Bronchial epithelial cell (primary cell): ENCODE measurements at places on chromosomes 1 and 21.
A peak's percentile ranks its signal among the peaks of the same experiment; 100 is the strongest.

- no peak for DNase-seq
Observed at GRCh38 chr1:181023265-181024057, 791 bp upstream of the STX6 start.

- DNase-seq = no peak
Observed at GRCh38 chr1:150159550-150159949, 9.8 kb downstream of the PLEKHO1 start.

- peak; percentile 35 for DNase-seq
Observed at GRCh38 chr1:206863266-206863665, 2.2 kb upstream of the IL20 start.

GRCh38 chr1:240092301-240093119 lies 827 bp downstream of the FMN2 start:
- no peak for DNase-seq

- no peak for DNase-seq
Observed at GRCh38 chr21:14734833-14735232, 188.7 kb upstream of the SAMSN1 start.

DNA sequence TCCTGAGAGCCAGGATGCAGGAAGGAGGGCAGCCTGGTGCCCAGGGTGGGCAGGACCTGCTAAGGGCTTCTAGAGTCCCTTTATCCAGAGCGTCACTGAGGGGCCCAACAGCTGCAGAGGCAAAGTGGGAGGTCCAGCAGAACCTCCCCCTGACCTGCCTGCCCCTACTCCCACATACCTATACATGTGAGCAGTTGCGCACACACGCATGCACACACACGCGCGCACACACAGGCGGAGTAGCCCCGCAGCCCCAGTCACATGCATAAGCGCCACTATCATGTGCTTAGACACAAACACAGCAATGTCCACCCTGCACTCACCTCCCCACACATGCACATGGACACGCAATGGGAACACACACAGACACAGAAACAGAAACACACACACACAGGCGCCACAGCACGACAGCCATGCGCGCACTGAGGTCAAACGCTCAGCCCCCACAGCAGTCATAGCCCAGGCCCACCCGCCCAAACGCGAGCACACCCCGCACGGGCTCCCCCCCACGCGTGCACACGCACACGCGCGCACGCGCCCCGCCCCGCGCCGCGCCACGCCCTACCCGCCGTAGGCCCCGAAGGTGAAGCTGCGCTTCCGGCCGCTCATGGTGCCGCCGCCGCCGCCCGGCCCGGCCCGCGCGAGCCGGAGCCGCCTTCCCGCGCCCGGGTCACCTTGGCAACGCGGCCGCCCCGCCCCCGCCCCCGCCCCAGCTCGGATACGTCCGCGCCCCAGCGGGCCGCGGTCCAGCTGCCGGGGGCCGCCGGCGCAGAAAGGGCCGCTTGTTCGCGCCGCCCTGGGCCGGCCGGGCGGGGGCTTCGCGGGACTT lies 17.7 kb downstream of the RAP1GAP start:
- DNase-seq = no peak

DNA sequence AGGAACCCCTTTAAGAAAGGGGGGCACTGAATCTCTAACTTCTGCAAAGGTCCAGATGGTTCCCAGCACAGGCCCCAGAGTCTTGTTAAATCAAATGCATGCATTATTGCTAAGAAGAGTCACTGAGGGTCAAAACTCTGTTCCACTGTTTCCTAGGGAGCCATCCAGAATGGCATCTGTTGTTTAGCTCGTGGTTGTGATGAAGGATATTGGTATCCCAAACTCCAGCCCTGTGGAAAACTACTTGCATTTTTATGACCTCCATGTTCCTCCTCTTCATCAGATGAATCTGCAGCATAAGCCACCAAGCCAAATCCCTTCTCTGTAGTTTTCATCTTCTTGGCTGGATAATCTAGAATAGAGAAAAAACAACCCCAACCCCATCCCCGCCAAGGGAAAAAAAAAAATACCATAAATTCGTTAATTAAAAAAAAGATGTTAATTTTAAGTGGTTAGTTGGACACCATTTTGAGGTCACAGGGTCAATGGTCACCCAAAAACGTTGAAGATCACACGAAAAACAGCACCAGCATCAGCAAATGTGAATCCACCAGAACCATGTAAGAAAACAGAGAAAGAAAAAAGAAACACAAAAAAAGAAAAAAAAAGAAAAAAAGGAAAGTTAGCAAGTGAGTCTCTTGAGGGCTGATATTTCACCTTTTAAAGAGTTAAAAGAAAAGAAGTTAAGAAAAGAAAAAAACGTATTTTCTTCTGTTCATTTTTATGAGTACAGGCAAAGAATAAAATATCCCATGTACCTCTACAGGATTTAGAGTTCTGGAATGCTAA lies 3.0 kb upstream of the RIT1 start:
- no peak for DNase-seq

DNA sequence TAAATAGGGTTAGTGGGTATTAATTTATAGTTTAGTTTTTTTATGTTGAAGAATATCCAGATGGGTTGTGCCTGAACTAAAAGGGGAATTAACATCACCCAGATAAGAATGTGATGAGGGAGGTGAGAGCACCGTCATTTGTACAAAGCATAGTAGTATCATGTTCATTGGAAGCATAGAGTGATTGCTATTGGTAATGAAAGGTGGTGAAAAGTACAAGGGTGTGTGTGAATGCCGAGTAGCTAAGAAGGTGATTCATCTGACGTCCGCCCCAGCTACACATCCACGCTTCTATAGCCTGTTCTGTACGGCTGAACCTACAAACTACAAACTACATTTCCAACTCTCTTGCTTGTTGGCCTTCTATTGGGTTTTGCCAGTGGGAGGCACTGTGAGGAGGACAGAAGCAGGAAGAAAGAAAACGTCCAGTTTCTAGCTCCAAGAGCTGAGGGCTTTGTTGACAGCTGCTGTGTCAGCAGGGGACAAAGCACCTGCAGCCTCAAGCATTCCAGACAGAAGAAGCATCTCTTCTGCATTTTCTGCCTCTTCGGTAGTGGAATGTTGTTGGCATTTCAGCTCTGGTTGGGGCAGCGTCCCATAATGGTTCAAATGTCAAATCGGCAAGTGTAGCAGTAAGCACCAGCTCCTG lies 404.8 kb downstream of the KCTD3 start:
- no peak for DNase-seq

- DNase-seq = no peak
Observed at GRCh38 chr21:39911286-39912199, 44.3 kb downstream of the PCP4 start.

DNA sequence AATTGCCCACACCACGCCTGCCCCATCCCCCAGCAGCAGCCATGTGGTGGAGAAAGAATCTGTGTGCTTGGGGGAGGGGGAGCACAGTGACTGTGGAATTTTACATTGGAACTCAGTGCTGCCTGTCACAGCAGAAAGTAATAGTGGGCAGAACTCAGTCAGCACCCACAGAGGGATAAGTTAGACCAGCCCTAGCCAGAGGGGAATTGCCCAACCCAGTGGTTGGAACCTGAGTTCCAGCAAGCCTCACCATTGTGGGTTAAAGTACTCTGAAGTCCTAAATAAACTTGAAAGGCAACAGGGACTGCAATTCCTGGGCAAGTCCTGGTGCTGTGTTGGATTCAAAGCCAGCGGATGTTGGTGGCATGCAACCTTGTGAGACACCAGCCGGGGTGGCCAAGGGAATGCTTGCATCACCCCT lies 88.8 kb downstream of the MRPL39 start:
- DNase-seq = peak; percentile 21

DNA sequence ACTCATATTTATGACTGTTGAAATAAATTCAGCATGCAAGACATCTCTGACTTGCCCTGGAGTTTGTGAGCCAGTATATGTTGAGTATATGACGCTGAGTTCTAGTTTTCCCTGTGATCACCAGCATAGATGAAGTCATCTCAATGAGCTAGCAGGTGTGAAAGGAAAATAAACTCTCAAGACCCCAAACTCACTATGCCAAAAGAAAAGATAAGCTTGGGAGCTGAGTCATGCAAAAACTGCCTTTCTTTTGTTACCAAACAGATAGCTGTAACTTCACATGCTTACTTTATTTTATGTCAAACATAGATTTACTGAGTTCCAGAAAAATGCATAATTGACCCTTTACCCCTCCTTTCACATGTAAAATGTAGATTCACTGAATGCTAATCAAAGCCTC lies 52.9 kb downstream of the SERBP1 start:
- no peak for DNase-seq

GRCh38 chr1:234768569-234769283 lies 158.7 kb upstream of the IRF2BP2 start:
- no peak for DNase-seq

DNA sequence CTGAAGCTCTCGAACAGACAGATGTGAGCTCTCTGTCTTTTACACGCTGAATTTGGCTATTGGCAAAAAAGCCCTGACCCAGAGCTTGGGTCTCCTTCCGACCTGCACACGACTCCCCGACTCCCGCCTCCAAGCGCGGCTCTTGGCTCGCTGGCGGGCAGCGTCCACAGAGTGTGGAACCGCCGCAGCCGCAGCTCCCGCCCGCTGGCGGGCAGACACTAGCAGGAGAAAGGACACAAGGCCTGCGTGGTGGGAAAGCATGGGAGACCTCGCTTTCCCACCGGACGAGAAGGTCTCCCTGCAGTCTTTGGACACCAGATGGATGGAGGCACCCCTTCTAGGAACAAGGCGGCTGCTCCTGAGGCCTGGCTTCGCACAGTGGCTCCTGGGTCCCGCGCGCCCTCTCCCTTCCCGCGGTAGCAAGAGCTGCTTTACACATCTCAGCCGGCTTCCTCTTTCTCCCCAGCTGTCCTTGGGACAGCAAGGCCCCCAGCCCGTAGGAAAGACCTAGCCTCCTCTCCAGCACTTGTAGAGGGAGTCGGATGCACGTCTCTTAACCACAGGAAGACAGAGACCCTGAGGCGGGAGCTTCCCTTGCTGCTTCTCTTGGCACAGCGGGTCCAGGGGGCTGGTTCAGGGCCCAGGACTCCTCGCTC lies 92.1 kb downstream of the PRKAB2 start:
- no peak for DNase-seq

- DNase-seq = no peak
Observed at GRCh38 chr1:88680471-88680870, 3.6 kb upstream of the PKN2 start.

GRCh38 chr21:36175771-36176565 lies 19.3 kb downstream of the DOP1B start:
- no peak for DNase-seq

DNA sequence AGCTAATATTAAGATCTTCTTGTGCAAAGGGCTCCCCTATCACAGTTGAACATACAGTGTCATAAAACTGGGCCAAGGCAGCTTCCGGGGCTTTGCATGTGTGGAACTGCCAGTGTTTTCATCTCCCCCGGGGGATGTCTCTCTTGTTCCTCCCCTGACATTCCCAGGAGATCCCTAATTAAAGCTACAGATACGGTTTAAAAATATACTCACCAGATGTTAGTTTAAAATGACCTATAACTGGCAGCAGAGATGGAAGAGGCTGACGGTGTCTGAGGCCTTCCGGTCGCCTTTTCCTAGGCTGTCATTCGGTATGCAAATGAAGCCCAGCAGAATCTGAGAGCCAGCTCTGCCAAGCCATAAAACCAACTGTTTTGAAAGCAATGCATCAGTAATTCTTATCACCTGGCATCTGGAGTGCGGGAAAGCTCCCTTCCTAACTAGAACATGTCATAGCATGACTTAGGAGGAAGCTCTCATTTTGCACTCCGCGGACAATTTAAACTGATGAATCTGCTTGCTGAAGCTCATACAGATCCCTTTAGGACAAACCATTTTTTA lies 436.5 kb upstream of the VAMP3 start:
- DNase-seq = peak; percentile 92

- DNase-seq = no peak
Observed at GRCh38 chr1:95504321-95504720, 270.3 kb downstream of the RWDD3 start.

DNA sequence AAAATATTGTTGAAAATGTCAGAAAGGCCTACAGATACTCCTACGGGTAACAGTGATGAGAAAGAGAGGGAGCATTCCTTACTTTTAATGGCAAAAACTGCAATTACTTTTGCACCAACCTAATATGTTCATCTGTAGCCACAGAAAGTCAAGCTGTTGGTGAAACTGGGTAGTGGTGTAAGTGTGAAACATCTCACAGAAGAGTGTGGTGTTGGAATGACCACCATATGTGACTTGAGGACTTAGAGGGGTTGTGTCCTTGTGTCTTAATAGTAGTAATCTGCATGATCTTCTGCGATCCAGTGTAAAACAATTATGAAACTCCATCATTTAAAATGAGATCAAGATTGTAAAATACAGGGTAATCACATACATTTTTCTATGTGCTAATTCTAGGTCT lies 320.7 kb downstream of the ADGRL2 start:
- no peak for DNase-seq

DNA sequence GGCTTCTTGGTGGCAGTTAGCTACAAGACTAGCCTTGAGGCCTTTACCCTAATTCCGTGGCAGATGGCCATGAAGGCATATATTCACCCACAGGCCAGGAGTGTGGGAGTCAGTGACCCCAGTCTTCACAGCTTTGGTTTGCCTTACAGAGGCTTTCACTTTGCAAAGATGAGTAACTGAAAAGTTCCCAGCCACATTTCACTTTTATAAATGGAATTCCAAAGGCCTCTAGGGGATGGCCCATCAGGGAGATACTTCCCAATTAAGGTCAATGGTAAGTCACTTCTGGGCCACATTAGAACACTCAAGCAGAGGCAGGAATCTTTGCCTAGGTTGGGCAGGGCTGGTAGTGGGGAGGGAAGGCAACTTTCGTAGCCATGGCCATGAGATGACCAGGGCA lies 13.1 kb upstream of the HEYL start:
- no peak for DNase-seq

DNA sequence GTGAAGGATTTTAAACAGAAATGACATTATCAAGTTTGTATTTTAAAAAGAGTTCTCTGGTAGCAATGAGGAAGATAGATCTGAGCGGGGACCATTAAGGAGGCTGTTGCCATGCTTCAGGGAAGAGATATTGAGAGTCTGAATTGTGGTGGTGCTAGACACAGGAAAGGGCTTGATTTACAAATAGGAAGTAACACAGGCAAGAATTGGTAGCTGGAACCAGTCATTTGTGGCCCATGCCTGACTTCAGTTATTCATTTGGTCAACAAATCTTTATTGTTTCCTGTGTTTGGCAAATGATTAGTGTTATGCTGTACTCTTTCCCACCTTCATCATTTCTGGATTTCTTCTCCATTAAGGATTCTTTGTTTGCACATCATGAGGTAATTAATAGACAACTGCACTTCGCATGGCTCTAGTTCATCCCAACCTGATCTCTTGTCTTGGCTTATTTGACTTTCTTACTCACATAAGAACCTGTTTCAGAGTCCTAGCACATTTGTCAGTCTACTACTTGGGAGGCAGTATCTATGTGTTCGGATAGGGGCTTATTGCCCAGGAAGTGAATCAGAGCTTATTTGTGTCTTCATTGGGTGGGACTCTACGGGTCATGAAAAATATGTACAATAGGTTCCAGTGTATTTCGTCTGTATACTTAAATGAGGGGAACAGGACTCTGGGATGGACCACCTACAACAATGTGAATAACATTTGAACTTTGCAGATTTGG lies 32.3 kb downstream of the EEIG2 start:
- no peak for DNase-seq

DNA sequence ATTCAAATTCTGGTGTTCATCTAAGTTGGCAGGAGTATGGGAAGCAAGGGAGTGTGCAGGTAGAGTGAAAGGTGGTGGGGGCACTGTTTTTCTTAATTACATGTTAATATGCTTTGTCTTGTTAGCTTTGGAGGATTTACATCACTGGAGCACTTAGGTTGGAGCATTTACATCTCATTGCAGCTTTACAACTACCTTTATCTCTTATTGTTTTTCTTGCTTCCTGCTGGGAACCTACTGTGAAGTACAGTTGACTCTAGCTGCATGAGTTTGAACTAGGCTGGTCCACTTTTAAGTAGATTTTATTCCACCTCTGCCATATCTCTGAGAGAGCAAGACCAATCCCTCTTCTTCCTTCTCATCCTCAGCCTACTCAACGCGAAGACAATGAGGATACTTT lies 554.8 kb upstream of the B3GALT2 start:
- no peak for DNase-seq
